ENCODE measurements at places on chromosomes 4 and X.

GRCh38 chrX:148540671-148541583 is 40.5 kb downstream of the AFF2 start:
- DNase-seq, result no peak

DNA sequence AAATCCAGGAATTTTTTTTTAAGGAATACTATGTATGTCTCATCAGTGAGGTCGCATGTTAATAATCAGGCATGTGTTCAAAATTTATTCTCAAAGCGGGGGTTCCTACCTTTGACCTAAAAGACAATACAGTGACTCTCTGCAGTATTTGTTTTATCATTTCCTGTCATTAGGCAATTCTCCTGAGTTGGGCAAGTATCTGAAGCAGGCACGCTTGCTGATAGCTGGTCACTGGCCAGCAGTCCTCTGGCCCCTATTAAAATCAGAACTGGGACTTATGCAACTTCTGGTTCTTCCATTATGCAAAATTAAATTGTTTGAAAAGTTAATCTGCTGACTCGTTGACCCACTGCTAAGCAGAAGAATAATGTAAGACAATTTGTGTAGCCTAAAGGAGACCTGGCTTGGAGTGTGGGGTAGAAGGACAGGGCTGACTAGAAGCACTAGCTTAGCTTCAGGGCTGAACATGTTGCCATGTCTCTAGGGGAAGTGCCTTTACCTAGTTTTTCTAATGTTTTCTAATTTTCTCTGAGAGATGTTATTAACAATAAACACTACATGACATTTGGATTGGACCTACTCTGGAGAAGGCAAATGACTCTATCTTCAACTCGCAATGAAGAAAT is 36.0 kb upstream of the GABRA2 start:
- DNase-seq, result no peak

DNA sequence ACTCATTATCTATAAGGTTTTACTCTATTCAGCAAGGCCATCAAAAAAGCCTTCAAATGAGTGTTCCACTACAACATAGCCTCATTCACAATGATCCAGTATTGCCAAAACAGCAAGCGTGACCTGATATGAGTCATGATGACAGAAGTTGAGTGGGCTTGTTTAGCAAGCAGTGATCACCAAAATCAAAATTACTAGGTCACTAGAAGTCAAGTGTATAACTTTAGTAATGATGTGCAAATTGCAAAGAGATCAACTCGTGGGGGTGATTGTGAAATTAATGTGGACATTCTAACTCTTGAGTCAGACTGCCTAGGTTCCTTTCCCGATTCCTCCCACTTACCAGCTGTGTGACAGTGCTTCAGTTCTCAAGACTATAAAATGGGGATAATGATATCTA is 124.5 kb downstream of the CHM start:
- no peak for DNase-seq

GRCh38 chrX:128425546-128425945 is 373.3 kb upstream of the ACTRT1 start:
- no peak for DNase-seq

- DNase-seq, result peak; percentile 2
These were observed 249.4 kb downstream of the HNRNPD start for GRCh38 chr4:82124365-82124764.
